Fibroblast of lung (primary cell): ENCODE measurements at places on chromosomes 4 and X.

DNA sequence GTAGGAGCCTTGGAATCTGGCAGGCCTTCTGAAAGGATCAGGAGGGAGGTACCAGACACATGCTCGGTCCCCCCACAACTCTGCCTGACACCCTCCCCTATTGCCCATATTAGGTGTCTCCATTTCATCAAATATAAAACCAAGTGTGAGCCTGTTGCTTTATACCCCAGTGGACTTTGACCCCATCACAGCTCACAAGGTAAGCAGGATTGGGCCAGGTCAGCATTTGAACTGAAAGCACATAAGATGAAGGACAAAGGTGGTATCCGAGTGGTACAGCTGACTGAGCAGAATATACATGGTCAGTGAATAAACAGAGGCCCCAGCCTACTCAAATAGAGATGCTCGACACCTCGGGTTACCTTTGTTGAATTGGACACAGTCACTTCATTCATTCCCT is 20.0 kb downstream of the SLC25A43 start:
- no peak for DNase-seq
- H3K27ac ChIP-seq = no peak overlapping the region
- no peak overlapping the region for H3K4me3 ChIP-seq

DNA sequence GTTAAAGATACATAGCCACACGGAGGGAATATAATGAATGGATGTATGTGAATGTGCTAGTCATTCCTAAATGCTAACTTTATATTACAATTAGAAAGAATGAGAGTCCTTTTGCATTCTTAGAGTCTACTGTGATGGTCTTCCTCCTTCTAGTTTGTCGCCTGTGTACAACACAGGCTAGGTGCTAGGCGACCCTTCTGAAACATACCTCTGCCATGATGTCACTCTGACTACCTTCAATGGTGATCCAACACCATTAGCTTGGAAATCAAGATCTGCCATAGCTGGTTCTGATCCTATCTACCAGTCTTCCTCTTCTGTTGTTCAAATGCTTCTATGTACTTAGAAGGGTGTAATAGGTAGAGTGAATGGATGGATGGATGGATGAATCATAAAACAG is 151.2 kb downstream of the MGST2 start:
- H3K4me3 ChIP-seq = no peak overlapping the region
- DNase-seq = no peak
- peak overlapping the region; percentile 77 for H3K27ac ChIP-seq
- H3K27me3 ChIP-seq = no peaks in the 10 kb centered on the region
- H3K4me1 ChIP-seq = peaks cover 18% of the 10 kb centered on the region

DNA sequence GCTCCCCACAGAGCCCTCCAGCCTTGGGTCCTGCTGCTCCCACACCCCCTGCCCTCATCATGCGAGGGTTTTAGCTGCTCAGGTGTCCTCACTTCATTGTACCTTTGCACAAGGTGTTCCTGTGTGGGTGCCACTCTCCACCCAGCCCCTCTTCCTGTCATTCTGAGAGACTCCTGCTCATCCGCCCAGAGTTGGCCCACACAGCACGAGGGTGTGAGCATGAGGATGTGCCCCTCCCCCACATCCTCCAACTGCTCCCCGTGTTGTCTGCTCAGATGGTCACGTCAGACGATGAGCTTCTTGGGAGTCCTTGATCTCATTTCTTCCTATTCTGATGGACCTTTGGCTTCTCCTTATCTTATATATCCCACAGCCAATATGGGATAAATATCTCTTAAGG is 53.2 kb downstream of the HTT-AS start:
- H3K27ac ChIP-seq = no peak overlapping the region
- peaks cover 3% of the 10 kb centered on the region for H3K27me3 ChIP-seq
- H3K4me3 ChIP-seq = no peak overlapping the region
- H3K4me1 ChIP-seq = no peaks in the 10 kb centered on the region

GRCh38 chr4:74205046-74205445 is 47.1 kb downstream of the MTHFD2L start:
- no peak overlapping the region for H3K27ac ChIP-seq
- no peak overlapping the region for H3K4me3 ChIP-seq
- H3K4me1 ChIP-seq = no peaks in the 10 kb centered on the region
- no peak for DNase-seq
- no peaks in the 10 kb centered on the region for H3K27me3 ChIP-seq

GRCh38 chrX:133308499-133308897 is 90.3 kb upstream of the TFDP3 start:
- DNase-seq = no peak
- H3K4me3 ChIP-seq = no peak overlapping the region
- H3K36me3 ChIP-seq = no peaks in the 10 kb centered on the region
- no peaks in the 10 kb centered on the region for H3K4me1 ChIP-seq
- H3K27me3 ChIP-seq = no peaks in the 10 kb centered on the region
- H3K27ac ChIP-seq = no peak overlapping the region
